ENCODE measurements at places on chromosomes 7 and 10.

GRCh38 chr10:79005126-79005810 is 63.5 kb upstream of the ZMIZ1 start:
- DNase-seq = no peak

DNA sequence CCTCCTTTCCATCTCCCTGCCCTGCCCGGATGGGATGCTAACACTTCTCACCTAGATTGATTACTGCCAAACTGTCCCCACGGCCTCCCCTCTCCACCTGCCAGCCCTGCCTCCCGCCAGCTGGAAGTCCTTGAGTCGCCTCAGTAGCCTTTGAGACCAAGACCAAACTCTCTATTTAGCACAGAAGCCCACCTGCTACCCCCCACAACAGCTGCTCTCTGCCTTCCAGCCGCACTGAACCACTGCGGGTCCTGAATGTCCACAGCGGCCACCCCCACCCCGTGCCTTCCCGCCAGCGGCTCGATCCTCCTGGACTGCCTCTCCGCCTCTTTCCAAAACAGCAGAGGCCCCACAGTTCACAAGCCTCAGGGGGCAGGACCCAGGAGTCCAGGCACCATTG is 39.0 kb downstream of the FKBP6 start:
- no peak for DNase-seq

DNA sequence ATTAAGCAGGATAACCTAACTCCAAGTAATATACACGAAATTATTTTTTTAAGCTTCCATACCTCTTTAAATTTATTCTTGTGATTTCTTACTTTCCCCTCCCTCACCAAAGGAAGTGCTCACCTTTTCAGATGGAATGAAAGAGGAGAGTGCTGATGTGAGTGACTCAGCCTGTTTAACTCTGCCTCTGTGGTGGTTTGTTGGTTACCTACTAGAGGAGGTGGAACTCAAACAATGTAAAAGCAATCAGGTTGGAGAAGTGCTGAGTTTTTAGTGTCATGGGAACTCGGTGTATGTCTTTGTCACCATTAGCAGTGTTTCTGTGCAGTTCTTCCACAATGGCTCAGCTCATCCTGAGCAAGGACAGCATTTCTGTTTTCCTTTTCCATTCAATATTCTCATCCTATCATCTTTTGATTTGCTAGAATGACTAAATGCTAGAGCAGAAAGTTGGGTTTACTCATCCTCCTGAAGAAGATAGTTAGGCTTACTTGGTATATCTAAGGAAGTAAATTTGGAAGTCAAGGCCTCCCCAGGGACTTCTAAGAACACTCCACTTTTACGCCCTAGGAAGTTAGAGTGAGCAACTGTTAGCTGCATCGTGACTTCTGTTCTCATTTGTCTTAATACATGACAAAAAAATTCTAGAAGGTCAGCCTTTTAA is 6.0 kb downstream of the ADD3 start:
- no peak for DNase-seq

DNA sequence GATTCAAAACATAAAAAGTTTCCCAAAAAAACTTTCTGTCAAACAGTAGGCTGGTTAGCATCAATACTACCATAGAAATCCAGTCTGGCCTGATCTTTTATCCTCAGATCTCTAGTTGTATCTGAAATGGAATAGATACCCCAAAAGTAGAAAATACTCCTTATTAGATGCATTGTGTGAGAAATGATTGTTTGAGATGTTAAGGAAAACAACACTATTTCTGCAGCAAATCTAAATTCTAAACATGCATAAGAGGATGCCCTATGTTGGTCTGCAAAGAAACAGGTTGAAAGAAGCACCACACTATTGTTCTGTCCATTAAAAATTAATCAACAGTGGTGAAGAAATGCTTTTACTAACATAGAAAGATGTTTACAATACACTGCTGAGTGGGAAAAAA is 121.0 kb downstream of the NPY start:
- no peak for DNase-seq

DNA sequence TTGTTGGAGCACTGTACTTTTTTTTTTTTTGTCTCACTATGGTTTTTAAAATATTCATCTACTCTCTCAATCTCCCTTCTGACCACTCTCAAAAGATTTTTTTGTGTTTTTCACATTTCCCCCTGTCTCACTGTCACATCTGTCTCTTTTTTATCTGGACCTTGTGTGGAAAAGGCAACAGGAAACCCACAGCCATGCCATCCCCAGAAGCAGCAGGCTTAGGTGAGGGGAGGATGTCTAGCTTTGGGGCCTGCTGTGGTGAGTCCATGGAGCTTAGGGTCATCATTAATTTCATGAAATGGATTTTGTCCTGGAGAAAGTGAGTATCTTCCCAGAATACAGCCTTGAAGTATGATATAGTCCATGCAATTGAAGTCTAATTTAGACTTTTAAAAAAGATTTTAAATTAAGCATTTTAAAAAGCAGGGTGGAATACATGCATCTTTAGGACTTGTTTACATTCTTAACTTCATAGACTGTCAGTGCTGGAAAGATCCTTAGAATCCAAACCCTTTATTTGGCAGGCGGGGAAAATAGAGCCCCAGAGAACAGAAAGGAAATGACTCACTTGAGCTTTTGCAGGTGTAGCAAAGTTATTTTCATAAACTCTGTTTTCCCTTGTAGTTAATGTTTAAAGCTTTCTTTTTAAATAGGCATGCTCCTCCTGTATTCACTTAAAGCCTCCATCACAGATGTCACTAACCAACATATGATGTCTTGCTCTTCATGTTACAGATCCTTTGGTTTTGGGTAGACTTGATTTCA is 25.1 kb downstream of the MINDY4 start:
- no peak for DNase-seq

- peak; percentile 45 for DNase-seq
These were observed 423.3 kb downstream of the GLRX3 start for GRCh38 chr10:130559547-130559880.

DNA sequence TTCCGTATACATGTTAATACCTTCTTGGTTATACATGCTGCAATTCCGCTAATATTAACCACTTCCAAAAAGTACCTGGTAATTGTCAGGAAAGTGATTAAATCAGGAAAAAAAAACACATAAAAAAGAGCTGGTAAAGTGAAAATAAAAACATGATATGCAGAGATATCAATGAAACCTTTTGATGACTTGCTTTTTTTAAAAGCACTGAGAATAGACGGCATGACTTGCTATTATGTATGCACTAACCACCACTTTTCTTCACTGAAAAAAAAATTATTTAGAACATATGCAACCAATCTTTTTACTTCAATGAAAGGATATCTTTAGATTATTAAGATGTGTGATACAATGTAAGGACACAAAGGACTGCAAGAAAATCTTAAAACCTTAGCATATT is 163.0 kb downstream of the KMT2E start:
- DNase-seq = no peak

DNA sequence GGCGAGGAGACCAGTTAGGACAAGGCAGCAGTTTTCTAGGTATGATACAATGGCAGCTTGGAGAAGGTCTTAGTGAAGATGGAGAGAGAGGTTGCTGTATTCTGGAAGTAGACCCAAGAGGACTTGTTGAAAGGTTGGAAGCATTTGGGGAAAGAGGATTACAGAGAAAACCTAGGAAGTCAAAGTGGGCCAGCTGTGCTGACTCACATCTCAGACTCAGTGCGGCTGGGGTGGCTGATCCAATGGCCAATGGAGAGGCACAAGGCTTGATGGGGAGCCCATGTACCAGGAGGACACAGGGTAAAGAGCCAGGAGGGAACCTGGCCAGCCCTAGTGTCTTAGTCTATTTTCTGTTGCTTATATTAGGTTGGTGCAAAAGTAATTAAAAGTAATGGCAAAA is 194.5 kb upstream of the GALNT17 start:
- peak; percentile 46 for DNase-seq

DNA sequence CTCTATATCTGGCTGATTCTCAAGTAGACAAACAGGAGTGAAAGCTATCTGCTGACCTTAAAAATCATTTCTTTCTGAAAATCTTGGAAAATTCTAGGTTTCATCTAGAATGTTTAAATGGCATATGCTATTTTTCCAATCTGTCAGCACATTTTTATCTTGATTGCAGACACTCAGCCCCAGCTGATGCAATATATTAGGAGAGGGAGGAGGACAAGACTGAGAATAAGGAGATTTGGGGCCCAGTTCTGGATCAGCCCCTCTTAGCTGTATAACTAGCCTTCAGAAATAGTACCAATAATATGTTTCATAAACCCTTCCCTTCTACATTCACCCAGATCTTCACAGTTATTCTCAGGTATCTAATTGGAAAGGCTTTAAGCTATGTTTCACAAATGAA is 131.2 kb downstream of the HDAC9 start:
- no peak for DNase-seq

DNA sequence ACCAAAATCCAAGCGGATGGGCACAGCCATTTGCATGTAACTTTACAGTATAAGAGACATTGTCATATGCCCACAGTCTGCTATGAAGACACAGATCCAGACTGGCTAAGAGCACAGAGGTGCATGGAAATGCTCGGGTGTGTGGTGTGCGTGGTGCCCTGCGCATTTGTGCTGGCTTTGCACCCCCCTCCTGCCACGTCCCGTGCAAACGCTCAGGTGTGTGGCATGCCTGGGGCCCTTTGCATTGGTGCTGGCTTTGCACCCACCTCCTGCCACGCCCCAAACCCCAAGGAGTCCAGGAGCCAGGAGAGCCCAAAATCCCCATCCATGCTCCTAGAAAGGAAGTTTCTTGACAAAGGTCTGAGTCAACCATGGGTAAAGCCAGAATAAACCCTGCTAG is 306.2 kb downstream of the PTPRN2 start:
- peak; percentile 39 for DNase-seq

GRCh38 chr10:94088926-94089381 is 95.2 kb downstream of the PLCE1 start:
- DNase-seq = no peak

- DNase-seq = no peak
These were observed 20.8 kb downstream of the TIAL1 start for GRCh38 chr10:119575991-119576390.

DNA sequence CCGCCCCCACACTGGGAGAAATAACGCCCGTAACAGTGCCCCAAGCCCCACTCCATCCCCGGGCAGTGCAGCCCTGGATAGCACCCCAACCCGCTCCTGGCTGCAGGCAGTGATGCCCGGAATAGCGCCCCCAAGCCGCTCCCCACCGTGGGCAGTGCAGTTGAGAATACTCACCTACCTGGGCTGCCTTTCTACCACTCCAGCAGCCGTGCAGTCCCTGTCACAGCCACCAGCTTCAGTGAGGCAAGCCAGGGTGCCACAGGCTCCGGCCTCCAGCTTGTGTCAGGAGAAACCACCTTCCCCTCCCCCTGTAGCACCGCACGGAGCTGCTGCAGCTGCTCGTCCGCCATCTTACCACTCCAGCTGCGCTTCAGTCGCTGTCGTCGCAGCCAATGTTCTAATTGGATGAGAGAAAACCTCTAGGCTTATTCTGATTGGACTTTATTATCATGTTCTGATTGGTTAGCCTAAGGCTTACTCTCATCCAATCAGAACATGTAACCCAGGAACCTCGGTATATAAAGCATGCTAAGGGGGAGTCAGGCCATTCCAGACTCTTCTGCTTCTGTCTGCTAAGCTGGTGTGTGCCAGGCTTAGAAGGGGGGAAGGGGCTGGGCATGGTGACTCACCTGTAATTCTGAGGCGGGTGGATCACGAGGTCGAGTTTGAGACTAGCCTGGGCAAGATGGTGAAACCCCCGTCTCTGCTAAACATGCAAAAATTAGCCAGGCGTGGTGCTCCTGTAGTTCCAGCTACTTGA is 53.2 kb upstream of the ZNF33B start:
- DNase-seq = no peak

DNA sequence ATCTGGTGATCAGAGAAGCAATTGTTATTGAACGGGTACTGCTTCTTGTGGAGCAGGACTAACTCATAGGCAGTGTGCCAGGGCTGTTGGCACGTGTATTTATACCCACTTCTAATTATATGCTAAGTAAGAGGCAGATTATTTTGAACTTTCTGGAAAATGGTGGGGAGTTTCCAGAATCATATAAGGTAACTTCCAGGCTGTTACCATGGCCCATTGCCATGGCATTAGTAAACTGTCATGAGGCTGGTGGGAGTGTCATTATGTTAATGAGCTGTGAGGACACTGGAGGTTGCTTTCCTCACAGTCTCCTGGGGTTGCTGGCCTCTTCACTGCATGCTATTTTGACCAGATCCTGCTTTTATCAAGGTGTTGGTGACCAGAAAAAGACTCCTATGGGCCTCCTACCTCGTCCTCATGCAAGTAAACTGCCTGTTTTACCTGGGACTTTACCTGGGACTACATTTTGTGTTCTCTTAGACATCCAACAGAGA is 122.6 kb downstream of the KCND2 start:
- DNase-seq = no peak

GRCh38 chr7:65800890-65801341 is 72.0 kb upstream of the VKORC1L1 start:
- DNase-seq = no peak

- DNase-seq = no peak
These were observed 56.9 kb upstream of the NPY start for GRCh38 chr7:24227068-24227467.

DNA sequence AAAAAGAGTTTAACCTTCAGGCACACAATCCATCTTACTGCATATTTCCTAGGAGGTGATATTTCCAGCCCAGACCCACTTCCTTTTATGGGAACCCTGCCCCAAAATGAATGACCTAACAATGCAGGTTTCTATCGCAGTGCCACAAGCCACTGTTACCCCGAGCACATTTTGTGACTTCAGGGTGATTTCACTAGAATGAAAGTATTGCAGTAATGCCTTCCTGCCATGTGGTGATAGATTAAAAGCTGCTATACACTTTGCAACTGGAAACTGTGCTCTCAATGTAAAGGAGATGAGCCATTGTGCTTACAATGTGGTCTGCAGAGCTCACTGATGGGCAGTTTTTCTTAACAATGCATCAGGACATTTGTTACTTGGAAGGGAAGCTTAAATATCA is 90.5 kb upstream of the RSU1 start:
- DNase-seq = no peak

DNA sequence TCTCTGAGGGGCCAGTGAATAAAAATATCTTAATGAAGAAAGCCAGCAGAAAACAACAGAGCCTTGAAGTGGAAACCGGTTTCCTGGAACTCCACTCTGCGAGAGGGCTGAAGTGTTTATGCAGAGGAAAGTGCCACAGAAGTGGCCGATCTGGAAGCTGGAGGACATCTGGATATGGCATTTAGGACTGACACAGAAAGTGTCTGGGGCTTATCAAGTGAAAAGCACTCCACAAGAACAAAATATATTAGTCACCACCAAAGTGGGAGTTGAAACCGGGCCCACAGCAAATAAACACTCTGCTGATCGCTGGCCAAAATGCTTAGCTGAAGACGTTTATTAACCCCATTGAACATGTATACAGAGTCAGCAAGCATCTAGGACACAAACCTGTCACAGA is 7.8 kb downstream of the NOD1 start:
- peak; percentile 30 for DNase-seq

- DNase-seq = no peak
These were observed 141.3 kb upstream of the SP8 start for GRCh38 chr7:20927976-20928375.

Measured in lower leg skin (tissue), 4 donors.